ENCODE measurements at places on chromosomes 6 and 20.

GRCh38 chr6:132194529-132194928 lies 206.7 kb downstream of the MOXD1 start:
- no peak for DNase-seq

GRCh38 chr6:113433335-113433991 lies 423.7 kb upstream of the MARCKS start:
- peak; percentile 18 for DNase-seq

- DNase-seq: peak; percentile 70
These were observed 13.5 kb upstream of the CNR1 start for GRCh38 chr6:88179692-88180091.

- no peak for DNase-seq
These were observed 689 bp upstream of the KCNB1 start for GRCh38 chr20:49483018-49483695.

DNA sequence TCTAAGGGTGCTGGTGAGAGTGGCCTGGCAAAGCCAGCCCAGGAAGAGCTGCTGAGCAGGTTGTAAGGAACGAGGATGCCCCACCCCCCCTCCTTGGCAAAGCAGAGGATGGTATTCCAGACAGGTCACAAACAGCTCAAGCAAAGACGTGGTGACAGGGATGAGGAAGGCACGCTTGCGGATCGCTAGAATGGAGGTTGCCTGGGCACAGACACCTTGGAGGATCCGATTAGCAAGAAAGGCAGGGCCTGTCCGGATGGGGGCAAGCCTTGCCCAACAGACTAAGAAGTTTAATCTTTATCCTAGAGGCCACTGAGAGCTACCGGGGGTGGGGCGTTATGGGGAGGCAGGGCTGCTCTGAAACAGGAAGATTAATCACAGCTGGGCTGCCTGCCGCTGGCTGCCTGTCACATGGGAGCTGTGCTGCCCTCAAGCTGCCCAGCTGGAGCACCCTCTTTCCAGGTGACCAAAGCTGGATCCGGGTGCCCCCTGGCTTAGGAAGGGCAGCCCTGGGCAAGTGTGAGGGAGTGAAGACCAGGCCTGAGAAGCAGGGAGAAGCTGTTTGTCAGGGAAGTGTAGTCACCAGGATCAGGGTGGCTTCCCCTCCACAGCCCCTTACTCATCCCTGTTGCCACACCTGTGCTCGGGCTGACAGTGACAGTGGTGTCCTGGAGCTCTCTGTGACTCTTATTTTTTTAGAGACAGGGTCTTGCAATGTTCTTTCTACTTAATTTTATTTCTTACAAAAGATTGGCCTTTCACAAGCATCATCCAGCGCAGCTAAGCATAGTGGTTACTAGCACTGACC lies 9.1 kb upstream of the MAPK13 start:
- peak; percentile 75 for DNase-seq

DNA sequence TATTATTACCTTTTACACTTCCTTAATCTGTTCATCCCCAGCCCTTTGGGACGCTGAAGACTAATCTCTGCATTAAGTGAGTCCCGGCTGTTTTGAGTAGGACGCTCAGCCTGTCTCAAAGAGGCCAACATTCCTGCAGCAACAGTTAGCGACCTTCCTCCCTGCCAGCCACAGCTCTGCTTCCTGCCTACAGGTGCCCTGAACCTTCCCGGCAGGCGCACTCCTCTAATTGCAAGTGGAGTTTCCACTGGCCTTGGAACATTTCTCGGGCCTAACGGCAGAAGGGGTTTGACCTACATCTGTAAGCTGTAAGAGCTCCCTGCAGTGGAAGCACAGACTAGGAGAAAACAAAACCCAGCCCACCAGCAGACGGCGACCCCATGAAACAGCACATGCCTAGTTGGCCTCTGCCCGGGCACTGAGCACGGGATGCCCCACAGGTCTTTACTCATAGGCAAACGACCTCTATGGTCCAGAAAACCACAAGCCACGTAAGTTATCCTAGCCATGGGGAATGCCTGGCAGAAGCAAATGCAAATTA lies 137.9 kb downstream of the DTNBP1 start:
- no peak for DNase-seq

DNA sequence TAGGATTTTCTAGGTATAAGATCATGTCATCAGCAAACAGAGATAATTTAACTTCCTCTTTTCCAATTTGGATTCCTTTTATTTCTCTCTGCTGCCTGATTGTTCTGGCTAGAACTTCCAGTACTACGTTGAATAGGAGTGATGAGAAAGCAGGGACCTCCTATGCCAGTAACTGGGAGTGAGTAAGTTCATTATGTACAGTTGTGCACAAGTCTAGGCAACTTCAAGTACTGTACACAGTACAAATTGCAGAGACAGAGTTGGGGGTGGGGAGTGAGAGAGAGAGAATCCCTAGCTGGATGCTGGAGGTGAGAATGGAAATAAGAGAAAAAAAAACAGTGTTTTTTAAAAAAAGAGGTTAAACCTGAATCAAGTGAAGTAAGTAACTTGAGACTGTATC lies 210.2 kb downstream of the MMUT start:
- no peak for DNase-seq

- no peak for DNase-seq
These were observed 366.2 kb upstream of the BTBD3 start for GRCh38 chr20:11551479-11551878.

- no peak for DNase-seq
These were observed 25.8 kb downstream of the LY86 start for GRCh38 chr6:6614096-6614982.

DNA sequence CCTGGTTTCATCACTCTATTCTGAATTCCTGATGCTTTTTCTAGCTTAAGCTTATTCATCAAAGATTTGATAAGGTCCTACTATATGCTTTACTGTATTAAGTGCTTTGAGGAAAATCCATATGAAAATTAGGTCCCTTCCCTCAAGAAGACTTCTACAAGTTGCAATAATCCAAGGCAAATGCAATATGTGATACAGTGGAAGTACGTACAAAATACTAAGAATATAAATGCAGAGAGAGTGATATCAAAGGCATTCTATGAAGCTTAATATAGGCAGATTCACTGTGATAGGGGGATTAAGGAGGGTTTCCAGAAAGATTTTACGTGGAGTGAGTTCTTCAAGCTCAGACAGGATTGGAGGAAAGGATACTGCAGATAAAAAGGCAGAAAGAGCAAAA lies 142.1 kb downstream of the C6orf118 start:
- DNase-seq: no peak

GRCh38 chr20:50649590-50649989 lies 41.8 kb downstream of the RIPOR3 start:
- no peak for DNase-seq

DNA sequence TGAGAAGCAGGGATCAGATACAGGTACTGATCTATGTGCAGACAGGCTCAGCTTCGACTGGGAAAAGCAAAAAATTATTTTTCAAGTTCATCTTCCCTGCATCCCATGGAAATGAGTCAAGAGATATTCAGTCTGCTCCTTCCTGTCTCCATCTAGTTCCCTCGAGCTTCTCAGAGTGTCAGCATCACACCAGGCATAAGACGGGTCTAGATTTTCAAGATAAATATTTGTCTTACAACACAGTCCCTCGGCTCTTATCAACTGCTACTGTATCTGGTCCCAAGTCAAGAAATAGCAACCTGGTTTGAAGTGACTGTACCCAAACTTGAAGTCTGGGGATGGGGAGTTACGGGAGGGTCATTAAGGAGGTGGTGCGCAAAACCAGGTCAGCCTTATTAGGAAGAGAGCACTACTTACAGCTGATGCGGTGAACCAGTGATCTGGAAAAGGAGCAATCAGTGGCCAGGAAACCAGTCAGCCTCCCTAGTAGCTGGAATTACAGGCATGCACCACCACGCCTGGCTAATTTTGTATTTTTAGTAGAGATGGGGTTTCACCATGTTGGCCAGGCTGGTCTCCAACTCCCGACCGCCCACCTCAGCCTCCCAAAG lies 29.7 kb downstream of the ZMYND8 start:
- peak; percentile 7 for DNase-seq

GRCh38 chr6:90026216-90026615 lies 131.9 kb downstream of the GJA10 start:
- no peak for DNase-seq

- DNase-seq: peak; percentile 80
These were observed 900 bp downstream of the BCLAF1 start for GRCh38 chr6:136288566-136289326.

DNA sequence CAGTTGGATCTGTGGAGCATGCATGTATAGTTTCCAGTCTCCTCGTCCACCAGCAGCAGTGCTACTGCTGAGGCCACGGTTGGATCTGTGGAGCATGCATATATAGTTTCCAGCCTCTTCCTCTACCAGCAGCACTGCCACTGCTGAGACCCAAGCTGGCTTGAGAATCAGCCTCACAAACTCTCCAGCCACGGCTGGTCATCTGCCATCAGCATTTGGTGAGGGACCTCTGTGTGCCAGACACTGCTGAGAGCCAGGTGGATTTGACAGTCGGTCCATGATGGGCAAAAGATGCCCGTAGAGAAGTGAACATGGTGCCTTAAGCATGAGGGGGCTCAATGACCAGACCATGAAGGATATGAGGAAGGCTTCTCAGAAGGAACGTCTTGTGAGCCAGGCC lies 46.4 kb downstream of the SLC9A8 start:
- DNase-seq: no peak

- no peak for DNase-seq
These were observed 64.9 kb downstream of the C6orf58 start for GRCh38 chr6:127641905-127642304.

GRCh38 chr20:61184194-61184593 lies 67.9 kb upstream of the CDH4 start:
- no peak for DNase-seq

DNA sequence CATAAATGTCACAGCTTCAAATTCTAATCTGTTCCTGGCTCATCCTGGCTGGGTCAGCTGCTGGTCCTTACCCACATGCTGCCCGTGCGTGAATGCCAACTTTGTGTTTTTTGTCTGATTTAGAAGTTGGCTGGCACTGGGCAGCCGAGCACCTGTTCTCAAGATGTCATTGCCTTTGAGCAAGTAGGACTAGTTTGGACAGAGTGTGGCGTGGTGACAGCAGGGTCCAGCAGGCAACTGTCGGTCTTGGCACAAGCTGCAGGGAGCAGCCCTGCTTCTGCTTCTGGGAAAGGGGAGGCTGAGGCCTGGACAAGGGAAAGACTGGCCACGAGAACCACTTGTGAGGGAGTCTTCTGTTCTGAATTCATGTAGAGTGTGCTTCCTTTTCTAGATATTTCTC lies 26.4 kb upstream of the ADRM1 start:
- DNase-seq: no peak

- DNase-seq: no peak
These were observed 21.6 kb downstream of the RREB1 start for GRCh38 chr6:7129360-7129759.

DNA sequence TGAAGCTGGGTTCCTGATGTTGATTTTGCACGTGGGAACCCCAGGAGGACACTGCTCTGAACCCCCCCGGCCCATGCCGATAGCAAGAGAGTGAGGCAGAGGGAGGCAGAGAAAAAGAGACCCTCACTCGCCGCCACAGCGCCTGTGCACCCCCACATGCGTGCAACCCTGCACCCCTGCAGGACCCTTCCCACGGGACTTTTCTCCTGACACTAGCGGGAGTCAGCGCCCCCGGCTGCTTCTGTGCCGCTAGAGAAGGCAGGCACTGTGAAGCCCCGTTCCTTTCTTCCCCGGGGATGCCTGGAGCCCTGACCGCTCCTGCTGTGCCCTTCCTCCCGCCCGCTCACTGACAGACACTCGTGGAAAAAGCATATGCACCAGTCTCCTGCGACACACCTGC lies 67.4 kb downstream of the GMPR start:
- no peak for DNase-seq

DNA sequence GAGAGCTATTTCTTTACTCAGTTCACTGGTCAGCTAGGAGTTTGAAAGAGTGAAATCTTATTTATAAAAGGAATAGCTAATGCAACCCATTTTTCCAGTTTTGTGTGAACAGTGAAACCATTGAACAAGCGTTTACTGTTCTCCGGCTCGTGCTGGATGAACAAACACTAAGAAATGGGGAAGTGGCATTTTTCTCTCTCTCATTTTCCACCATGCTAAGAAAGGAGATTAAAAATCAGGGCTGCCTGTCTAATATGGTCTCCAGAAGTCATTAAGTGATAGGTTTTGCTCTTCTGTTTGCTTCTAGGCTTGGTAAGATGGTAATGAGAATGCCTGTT lies 774 bp upstream of the SFT2D1 start:
- no peak for DNase-seq

DNA sequence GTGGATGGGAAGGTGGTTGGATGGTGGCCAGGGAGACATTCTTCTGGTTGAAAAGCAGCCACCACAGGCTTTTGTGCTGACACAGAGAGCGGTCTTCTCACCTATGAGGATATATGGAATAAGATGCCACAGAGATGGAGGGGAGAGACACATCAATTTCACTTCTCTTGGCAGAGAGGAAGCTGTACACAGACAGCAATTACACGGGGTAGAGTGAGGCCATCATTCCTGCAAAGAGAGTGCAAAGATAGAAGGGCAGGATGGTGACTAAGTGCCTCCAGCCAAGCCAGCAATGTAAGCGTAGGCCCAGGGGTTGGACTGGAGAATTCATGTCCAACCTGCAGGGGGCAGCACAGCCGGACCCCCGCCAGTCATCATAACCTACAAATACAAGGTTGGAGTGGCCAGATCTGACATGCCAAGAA lies 56.4 kb downstream of the NRN1 start:
- DNase-seq: no peak

DNA sequence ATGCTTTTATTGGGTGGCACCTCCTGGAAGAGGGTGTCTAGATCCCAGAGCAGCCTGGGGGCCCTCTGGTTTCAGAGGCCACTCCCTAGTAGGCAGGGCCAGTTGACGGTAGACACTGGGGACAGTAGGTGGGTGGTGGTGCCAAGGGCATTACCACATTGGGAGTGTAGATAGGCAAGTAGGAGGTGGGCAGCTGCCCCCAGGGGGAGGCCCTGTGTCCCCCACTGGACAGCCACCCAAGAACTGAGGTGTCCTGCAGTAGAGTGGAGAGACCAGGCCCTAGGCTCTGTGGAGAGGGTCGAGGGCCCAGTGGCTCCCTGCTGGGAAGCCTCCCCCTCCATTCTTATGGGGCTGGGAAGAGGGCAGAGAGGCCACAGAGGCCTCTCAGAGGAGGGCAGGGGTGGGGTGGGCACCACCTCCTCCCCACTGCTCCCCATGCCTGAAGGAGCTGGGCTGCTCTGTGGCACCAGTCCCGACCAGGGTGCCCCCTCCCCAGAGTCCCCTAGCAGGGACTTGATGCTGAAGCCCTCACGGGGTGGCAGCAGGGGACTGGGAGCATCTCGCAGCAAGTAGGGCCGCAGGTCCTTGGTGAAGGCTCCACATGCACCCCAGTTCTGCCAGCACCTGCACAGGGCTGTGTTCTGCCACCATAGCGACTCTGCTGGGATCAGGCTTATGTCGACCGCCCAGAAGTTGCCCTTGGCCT lies 305.0 kb upstream of the KCNQ5 start:
- DNase-seq: no peak

Measured in Peyer's patch (tissue), 4 donors.